ENCODE measurements at places on chromosomes 1 and 21.

- DNase-seq: no peak
Observed at GRCh38 chr1:178716111-178716510, 8.9 kb upstream of the RALGPS2 start.

DNA sequence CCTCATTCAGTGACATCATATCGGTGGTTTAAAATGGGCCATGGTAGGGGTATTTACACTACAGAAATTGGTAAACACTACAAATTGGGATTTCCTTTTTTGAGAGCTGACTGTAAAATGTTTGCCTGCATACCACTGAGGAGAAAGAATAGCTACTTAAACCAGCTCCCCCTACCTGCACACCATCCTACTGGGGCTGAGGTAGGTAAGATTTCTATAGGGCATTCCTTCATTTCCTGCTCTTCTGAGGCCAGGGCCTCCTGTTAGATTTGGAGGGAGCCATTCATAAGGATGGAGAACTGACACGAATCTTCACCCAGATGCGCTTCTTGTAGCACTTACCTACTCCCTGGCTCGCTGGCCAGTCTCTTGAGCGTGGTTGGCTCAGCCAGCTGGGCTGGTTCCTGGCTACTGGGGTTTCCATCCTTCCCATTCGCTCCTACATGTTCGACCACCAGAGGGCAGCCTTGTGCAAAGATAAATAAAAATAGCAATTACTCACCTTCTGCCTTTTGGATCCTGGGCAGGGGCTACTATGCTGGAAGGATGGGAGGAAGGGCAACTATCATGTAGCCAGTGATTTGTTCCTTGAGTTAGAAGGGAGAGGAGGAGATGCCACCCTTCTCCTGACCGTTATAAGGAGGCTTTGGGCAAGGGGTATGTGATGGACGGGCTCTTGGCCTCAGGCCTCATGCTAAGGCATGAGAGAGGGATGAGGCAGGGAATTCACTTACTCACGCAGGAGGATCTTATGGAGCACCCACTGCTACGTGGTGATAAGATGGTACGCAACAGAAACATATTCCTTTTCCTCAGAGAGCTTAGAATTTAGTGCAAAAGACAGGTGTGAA lies 10.7 kb downstream of the OPTC start:
- peak; percentile 61 for DNase-seq

GRCh38 chr1:84462118-84462517 lies 16.9 kb upstream of the RPF1 start:
- DNase-seq: no peak

DNA sequence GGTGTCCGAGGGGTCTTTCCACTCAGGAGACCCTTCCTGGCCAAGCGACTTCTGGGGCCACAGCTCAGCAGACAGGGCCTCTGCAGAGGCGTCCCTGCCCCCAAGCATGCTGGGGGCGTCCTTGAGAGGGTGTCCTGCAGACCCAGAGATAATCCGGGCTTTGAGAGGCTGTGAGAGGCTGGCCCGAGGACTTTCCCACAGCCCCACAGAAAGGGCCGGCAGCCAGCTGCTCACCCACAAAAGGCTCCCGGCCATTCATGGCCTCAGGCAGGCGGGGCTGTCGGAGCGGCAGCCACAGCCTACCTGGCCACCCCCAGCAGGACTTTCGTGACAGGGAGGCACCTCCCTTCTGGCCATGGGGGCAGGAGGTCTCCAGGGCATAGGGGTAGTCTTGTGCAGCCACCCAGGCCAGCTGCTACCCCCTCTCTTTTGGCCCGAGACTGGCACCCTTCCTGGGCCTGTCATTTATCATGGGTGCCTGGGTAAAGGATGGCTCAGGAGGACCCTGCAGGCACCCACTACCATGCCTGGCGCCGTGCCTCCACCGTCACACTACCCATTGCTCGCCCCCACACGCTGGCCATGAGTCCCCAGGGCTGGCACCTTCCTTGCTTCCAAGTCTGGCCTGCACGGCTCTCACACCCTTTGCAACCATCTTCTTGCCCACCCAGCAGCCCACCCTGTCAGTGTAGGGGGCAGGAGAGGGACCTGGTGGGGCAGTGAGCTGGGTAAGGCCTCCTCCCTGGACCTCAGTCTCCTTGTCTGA lies 11.1 kb upstream of the TNFRSF14 start:
- no peak for DNase-seq

DNA sequence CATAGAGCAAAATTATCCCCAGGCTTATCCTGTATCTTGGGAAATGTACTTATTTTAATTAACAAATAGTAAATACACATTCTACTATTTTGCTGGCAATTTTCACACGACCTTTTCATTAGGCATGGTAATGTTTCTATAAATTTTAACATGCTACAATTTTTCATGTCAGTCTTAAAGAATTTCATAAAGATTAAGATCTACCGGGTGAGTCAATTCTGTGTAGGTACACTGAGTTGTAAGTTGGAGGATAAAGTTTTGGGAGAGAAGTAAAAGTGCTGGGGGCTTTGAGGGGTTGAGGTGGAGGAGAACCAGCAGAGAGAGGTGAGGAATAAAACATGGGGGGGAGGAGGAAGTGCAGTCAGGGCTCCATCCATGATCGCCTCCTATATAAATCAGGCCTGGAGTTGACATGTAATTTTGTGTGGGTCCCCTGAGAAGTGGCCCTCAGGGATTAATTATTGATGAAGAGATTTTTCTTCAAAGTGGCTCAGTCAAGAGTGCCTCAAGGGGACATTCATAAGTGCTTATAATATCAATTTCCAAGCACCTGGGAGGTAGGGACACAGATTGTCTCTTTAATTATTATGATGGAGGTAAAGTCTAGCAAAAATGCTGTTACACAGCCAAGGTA lies 7.2 kb downstream of the DPYD start:
- DNase-seq: no peak

DNA sequence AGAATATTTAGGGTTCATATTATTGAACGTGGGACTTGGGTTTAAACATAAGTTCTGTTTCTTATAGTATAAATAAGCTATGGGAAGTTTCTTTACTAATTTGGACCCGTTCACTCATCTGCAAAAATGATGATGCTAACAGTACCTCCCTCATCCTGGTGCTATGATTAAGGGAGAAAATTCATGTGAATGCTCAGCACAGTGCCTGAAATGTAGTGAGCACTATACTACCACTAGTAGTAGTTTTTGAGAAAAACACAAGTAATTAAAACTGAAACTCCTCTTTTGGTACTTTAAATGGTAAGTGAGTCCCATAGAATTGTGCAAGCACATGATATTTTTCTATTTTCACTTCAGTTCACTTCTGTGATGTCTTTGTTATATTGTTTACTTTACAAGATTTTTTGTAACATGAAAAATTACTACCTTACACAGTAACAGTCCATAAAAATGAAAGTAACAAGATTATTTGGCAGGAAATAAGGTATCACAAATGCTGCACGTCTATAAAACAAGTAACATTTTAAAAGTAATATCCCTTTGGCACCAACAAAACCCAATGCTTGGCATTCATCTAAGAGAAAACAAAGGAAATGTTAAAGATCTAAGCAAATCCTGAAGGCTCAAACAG lies 11.3 kb upstream of the PTPRC start:
- DNase-seq: no peak

GRCh38 chr1:53583021-53583867 lies 124.0 kb downstream of the DMRTB1 start:
- DNase-seq: no peak

- no peak for DNase-seq
Observed at GRCh38 chr1:245600658-245601057, 445.9 kb downstream of the KIF26B start.

- no peak for DNase-seq
Observed at GRCh38 chr1:31208361-31208945, 31.2 kb downstream of the NKAIN1 start.

DNA sequence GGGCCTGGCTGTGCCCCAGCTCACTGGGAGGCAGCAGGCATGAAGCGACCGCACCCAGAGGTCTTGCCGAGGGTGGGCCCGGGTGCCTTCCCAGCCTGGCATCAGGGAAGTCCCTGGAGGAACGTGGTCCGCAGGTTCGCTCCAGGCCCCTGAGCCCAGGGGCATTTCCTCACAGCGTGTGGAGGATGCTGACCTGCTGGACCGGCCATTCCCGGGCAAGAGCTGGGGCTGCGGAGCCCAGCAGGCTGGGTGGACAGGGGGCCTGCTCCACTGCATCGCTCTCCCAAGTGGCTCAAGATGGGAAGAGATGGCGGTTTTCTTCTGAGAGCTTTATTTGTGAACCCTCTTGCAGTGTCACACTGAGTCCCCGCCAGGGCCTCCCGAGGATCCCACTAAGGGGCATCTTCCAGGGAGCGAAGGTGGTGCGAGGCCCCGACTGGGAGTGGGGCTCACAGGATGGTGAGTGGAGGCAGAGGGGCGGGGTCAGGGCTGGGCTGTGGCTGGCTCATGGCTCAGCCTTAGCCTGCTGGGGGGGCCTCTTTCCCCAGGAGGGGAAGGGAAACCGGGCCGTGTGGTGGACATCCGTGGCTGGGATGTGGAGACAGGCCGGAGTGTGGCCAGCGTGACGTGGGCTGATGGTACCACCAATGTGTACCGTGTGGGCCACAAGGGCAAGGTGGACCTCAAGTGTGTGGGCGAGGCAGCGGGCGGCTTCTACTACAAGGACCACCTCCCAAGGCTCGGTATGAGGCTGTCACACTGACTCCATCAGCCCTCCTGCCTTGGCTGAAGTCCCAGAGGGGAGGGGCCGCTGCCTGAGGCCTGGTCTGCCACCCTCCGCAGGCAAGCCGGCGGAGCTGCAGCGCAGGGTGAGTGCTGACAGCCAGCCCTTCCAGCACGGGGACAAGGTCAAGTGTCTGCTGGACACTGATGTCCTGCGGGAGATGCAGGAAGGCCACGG lies 7.2 kb upstream of the MMP23B start:
- DNase-seq: no peak

DNA sequence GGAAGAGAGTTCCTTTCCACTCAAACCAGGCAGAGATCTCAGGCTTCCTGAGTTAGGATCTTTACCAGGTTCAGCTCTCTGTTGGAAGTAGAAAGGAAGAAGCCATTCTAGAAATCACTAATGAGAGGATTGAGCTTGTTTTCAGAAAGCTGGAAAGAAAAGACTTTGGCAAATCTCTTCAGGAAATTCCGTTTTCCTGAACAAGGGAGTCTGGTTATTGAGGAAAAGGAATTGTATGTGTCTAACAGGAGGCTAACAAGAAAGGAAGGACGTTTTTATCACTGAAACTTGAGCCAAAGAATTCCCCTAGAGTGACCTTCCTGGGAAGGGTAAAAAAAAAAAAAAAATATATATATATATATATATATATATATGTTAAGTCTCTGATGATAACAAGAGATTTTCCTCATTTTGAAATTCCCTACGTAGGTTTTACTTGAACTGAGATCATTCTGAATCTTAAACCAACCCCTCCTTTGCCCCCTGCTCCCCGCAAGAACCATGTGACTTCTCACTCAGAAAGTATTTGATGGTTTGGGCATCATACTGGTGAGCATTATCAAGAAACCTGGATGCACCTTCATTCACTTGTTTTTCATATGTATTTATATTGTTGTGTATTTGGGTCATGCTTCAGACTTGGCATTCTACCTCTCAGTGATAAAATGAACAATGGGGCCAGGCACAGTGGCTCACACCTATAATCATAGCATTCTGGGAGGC lies 98.4 kb upstream of the BMP8A start:
- DNase-seq: no peak

DNA sequence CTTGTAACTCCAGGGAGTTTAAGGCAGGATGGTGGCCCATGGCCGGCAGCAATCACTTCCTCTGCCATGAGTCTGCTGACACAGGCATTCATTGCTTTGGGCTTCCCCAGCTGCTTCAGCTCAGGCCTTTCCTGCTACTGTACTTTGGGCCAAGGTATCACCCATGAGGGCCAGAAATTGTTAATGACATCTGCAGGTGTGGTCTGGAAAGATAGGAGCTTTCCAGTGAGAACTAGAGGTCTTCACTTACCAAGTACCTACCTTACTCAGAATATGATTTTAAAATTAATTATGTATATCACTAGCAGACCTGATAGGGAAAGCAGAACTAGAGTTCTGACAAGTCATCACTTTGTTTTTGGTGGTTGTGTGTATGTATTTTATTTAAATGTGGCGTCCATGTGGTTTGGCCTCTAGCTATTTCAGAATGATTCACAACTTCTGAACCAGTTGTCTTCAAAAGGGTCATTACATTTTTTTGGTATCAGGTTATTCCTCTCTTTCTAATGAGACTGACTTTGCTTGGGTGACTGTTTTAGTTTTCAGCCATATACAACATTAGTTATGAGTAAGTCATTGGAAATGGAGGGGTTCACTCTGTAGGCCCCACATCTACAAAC lies 2.7 kb downstream of the RGL1 start:
- no peak for DNase-seq

DNA sequence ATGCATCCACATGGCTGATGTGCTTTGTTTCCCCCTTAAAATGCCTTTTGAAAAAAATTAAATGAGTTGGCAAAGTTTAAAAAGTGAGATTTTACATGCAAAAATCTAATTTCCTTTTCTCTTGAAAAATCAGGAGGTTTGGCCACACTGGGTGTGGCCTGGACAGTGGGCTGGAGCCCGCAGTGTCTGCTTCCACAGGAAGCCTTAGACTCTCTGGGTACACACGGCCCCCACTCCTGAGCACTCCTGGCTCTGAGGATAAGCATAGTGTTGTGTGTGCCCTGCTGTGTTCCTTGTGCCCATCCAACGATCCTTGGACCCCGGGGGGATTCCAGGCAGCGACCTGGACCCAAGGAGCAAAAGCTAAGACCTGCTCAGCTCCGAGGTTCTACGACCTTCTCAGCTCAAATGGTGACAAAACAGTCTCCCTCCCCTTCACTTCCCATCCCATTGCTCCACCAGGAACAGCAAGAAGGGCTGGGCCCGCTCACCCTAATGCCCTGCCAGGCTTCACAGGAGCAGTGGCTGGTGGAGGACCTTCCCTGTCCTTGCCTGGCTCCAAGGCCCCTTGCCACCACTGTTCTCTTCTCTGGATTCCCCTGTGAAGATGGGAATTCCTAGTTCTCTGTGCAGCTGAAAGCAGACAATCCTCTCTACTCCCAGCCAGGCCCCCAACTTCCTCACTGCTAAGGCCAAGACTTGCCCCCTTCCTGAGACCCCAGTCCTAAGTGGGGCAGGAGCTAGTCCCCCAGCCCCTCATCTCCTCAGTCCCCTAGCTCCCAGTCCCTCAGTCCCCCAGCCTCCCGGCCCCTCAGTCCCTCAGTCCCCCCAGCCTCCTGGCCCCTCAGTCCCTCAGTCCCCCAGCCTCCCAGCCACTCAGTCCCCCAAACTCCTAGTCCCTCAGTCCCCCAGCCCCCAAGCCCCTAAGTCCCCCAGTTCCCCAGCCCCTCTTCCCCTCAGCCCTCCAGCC lies 395.8 kb downstream of the PTPRU start:
- DNase-seq: no peak

GRCh38 chr21:37087188-37087587 lies 14.1 kb downstream of the TTC3 start:
- DNase-seq: no peak

- DNase-seq: no peak
Observed at GRCh38 chr1:231885209-231885854, 258.7 kb downstream of the DISC1 start.

DNA sequence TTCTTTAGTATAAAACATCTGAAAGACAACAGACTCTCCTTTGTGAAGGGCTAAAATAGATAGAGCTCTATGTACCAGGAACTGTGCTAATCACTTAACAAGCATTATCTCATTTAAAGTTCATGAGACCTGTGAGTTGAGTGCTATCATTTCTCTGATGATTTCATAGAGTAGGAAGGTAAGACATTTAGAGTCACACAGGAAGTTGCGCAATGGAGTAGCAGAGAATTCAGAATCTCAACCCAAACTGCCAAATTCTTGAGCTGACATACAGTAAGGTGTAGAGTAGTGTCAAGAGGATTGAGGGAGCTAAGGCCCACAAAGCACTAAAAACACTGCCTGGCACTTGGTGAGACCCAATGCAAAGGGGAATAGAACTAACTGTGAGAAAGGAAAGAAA lies 384.3 kb downstream of the NTNG1 start:
- no peak for DNase-seq

Measured in activated naive CD4-positive, alpha-beta T cell (primary cell).